ENCODE measurements at places on chromosomes 3 and 15.
A peak's percentile ranks its signal among the peaks of the same experiment; 100 is the strongest.

- no peak for DNase-seq
These were observed 15.5 kb upstream of the ACAP2 start for GRCh38 chr3:195458316-195458717.

- DNase-seq = no peak
These were observed 88.4 kb upstream of the TNFAIP8L3 start for GRCh38 chr15:51183076-51183475.

GRCh38 chr3:108862865-108863798, 40.5 kb downstream of the TRAT1 start:
- no peak for DNase-seq

DNA sequence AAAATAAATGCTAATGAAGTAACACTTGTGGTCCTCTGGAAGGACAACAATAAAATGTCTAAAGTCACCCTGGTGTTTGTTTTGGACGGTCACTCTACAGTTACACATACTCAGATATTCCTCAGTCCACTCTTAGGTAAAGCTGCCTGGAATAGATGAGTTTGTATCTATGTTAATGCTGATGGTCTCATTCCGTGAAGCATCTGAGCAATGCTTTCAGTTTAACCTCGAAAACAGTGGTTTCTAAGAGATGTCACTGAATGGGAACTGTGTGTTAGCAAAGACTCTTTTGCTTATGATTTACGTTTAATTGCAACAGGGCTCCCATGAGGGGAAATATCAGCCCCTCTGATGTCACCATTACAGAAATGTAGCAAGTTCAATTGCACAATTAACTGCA, 49.1 kb downstream of the FBN1 start:
- no peak for DNase-seq

GRCh38 chr3:89314454-89315098, 207.2 kb downstream of the EPHA3 start:
- no peak for DNase-seq

GRCh38 chr3:27345493-27345892, 23.7 kb downstream of the NEK10 start:
- no peak for DNase-seq

- no peak for DNase-seq
These were observed 21.6 kb upstream of the CNBP start for GRCh38 chr3:129205109-129205832.

- DNase-seq = no peak
These were observed 50.8 kb downstream of the CPN2 start for GRCh38 chr3:194300382-194300758.

- no peak for DNase-seq
These were observed 54.1 kb downstream of the LEO1 start for GRCh38 chr15:51917493-51917892.

DNA sequence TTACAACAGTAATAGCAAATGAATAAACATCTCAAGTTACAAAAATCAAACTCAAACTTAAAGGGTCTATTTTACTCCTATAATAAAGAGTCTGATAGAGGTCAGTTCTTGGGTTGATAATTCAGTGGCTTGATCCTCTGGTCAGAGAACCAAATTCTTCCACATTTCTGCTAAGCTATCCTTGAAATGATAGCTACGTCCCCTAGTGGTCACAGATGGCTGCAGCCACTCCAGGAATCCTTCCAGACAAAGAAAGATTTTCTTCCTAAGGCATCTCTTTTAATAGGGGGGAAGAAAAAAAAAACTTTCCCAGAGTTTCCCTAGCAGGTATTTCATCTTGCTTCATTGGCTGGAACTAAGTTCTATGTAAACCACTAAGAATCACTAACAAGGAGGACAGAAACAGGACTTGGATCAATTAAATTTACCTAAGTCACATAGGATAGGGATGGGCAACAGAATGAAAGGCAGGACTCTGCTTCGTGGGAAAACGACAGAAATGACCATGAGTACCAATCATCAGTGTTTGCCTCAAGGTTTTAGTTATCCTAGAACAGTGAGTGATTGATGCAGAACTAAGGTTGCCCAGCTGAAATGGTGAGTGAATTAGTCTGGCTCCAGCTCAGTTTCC, 160.7 kb downstream of the STAC start:
- DNase-seq = no peak

DNA sequence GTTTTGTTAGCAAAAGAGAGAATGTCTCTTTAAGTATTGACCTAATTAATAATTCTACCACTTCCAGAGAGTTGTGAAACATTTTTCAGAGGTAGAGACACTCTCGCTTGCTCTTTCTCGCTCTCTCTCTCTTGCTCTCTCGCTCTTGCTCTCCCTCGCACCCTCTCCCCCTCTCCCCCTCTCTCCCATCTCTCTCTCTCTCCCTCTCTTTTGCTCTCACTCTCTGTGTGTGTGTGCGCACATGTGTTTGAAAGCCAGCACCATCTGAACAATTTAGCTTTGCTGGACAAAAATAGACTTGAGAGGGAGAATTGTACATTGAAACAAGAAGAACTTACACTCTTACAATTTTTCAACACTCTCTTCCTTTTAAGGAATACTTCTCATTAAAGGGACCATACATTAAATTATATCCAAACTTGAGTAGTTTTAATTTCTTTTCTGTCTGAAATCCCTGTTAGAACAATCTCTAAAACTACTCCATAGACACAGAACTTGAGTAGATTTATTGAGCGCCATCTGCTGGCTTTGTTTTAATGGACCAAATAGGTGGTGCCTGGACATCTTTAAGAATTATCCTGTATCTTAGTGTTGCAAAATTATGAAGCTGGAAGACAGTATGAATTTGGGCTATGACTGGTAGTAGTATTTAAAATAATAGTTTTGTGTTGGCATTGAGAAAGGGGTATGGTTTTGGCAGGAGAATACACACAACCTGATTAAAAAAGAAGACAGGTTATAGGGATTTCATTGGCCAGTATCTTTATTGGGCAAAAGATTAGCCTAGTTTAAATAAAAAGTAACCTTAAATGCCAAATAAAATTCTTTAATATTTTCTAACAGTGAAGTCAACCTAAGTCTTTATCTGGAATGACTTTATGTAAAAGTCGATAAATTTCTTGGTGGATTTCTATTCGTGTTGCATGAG, 124.6 kb downstream of the AKAP13 start:
- DNase-seq = no peak

- no peak for DNase-seq
These were observed 16.8 kb downstream of the ATG7 start for GRCh38 chr3:11288786-11289637.

DNA sequence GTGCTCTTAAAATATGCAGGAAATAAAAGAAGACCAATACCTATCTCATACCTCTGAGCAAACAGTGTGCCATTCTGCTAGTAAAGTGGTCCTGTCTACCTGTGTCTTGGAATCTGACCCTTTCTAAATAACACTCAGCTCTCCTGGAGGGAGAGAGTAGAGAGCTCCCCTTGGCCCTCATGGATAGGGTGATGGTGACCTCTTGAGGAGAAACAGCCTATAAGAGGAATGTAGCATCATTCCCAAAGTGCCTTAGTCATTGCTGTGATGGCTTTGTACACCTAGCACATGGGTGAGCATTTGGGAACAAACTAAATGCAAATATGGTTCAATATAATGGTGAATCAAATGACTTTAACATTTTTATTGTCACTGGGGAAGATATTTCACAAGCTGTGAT, 10.0 kb downstream of the SNTN start:
- DNase-seq = no peak

DNA sequence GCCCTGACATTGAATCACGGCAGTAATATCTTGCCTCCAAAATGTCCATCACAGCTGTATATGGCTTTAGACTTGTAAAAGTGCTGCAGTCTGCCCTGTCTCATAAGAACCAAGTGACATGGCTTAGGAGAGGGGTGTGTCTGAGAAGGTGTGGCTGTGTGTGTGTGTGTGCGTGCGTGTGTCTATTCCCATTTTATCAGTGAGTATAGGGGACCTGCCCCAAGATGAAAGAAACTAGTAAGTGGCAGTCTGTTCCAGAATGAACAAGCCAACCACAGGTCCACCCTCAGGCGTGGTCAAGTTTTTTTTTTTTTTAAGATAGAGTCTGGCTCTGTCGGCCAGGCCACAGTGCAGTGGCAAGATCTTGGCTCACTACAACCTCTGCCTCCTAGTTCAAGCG, 5.6 kb upstream of the RHOV start:
- no peak for DNase-seq

GRCh38 chr3:23916152-23916885, 471 bp downstream of the NKIRAS1 start:
- DNase-seq = no peak

GRCh38 chr3:49602877-49603411, 48.7 kb downstream of the BSN start:
- peak; percentile 54 for DNase-seq

DNA sequence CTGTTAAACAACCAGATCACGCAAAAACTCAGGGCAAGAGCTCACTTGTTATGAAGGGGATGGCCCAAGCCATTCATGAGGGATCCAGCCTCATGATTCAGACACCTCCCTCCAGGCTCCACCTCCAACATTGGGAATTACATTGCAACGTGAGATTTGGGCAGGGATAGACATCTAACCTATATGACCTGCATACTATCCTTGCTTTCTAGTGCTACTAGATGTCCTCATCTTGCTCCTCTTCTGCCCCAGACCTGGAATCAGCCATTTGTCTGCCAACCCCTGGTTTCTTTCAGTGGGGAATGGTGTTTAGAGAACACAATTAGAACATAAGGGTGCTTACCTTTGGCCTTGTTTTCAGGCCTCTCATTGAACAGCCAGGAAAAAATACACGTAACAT, 63.2 kb downstream of the RPN1 start:
- DNase-seq = no peak

- peak; percentile 7 for DNase-seq
These were observed 79.8 kb upstream of the NR2E3 start for GRCh38 chr15:71730277-71731144.

GRCh38 chr3:194690501-194691372, 5.1 kb downstream of the FAM43A start:
- no peak for DNase-seq

DNA sequence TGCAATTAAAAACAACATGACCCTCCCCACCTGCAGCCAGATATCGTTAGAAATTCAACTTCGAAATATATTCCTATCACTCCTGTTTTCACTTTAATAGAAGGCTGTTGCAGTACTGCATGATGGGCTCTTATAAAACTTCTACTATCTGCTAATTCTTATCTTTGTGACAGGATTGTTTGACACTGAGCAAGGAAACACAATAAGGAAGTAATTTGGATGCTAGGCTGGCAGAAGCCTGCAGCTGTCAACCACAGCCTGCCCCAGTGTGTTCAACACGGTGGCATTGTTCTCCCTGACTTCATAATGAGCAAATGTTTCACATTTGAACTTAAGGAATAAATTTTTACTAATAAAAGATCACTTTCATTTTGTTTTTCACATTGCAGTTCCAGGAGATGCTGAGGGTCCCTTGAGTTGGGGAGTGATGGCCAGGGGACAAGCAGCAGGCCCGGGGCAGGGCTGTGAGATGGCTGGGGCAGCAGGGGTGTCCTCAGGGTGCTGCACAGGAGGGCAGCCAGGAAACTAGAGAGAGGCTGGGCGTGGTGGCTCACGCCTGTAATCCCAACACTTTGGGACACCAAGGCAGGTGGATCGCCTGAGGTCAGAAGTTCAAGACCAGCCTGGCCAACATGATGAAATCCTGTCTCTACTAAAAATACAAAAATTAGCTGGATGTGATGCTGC, 64.8 kb upstream of the SEC61A1 start:
- DNase-seq = no peak

- DNase-seq = peak; percentile 45
These were observed 156.5 kb downstream of the PGPEP1L start for GRCh38 chr15:98850961-98851572.

DNA sequence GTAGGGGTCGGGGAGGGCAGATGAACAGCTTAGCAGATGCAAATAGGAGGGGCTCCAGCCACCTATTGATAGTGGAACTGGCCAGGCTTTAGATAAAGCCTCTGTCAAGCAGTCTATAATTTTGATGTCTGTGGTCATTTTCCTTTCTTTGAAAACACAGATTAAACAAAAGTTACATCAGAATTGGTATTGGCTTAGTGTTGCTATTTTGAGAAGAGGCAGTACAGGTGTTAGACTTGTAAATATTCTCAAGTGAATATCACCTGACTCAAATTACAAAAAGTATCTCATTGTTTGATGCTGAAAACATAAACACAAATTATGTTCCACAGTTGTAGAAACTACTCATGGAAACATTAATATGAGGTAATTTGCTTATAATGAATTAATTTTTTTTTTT, 18.1 kb downstream of the GHRL start:
- DNase-seq = no peak

GRCh38 chr3:75325716-75326115, 338.4 kb upstream of the FRG2C start:
- DNase-seq = no peak

GRCh38 chr15:80689716-80690115, 5.4 kb upstream of the ABHD17C start:
- no peak for DNase-seq

GRCh38 chr3:35183927-35184675, 455.2 kb upstream of the ARPP21 start:
- DNase-seq = no peak

- no peak for DNase-seq
These were observed 15.3 kb downstream of the PIK3CA start for GRCh38 chr3:179163503-179163902.

GRCh38 chr3:127761441-127761801, 60.9 kb downstream of the MGLL start:
- no peak for DNase-seq

- DNase-seq = no peak
These were observed 72.8 kb upstream of the MYO5C start for GRCh38 chr15:52368402-52368801.

GRCh38 chr15:74403991-74404563, 29.7 kb downstream of the SEMA7A start:
- no peak for DNase-seq

DNA sequence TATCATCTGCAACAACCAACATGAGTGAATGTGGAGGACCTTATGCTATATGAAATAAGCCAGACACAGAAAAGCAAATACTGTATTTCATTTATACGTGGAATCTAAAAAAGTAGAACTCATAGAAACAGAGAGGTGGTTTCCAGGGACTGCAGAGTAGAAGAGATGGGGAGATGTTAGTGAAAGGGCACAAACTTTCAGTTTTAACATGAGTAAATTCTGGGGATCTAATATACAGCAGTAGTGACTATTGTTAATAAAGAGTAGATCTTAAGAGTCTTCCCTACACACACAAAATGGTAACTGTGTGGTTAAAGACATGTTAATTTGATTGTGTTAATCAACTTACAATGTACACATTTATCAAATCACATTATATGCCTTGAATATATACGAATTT, 20.9 kb upstream of the MELTF start:
- no peak for DNase-seq

- no peak for DNase-seq
These were observed 52.3 kb downstream of the PEAK1 start for GRCh38 chr15:77367631-77368030.

Measured in stimulated activated CD8-positive, alpha-beta memory T cell treated with anti-CD3 and anti-CD28 coated beads, Interleukin-7, amount 100 ng/mL, for 48 hours (primary cell).